Activated CD4-positive, CD25-positive, alpha-beta regulatory T cell (primary cell): ENCODE measurements at places on chromosomes 4 and X.

- no peak for DNase-seq
Measured at GRCh38 chr4:182409271-182409670, 166.1 kb downstream of the TENM3 start.

DNA sequence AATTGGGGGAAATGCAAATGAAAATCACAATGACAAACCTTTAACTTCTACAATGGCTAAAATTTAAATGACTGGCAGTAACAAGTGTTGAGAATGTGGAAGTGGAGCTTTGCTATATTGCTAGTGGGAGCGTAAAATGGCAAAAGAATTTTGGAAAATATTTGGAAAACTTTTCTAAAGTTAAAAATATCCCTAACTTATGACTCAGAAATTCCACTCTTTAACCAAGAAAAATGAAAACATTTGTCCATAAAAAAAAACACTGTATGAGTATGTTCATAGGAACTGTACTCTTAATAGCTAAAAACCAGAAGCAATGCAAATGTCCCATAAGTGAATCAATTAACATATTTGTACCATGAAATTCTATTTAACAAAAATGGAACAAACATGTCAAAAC, 3.6 kb downstream of the TBCK start:
- no peak for DNase-seq

DNA sequence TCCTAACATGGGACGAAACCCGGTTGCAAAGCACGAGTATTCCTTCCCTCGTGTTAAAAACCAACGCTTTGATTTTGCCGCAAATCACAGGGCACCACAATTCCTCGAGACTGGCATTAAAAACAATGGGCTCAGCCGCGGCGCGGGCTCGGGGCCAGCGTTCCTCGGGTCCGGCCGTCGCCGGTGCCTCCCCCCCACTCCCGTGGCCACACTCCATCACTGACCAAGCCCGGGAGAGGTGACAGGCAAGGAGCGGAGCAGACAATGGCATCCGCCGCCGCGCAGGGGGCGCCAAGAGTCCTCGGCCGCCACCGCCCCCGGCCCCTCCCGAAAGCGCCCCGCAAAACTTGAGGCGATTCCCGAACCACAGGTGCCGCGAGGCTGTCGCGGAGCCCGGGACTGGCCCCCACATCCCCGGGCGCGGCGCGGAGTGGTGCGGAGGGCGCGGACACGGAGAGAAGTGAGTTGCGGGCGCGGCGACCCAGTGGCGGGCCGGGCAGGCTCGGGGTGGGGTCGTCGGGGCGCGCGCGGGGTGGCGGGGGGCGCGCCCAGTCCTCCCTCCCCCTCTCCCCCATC, 445 bp downstream of the AP1S2 start:
- peak; percentile 4 for DNase-seq

DNA sequence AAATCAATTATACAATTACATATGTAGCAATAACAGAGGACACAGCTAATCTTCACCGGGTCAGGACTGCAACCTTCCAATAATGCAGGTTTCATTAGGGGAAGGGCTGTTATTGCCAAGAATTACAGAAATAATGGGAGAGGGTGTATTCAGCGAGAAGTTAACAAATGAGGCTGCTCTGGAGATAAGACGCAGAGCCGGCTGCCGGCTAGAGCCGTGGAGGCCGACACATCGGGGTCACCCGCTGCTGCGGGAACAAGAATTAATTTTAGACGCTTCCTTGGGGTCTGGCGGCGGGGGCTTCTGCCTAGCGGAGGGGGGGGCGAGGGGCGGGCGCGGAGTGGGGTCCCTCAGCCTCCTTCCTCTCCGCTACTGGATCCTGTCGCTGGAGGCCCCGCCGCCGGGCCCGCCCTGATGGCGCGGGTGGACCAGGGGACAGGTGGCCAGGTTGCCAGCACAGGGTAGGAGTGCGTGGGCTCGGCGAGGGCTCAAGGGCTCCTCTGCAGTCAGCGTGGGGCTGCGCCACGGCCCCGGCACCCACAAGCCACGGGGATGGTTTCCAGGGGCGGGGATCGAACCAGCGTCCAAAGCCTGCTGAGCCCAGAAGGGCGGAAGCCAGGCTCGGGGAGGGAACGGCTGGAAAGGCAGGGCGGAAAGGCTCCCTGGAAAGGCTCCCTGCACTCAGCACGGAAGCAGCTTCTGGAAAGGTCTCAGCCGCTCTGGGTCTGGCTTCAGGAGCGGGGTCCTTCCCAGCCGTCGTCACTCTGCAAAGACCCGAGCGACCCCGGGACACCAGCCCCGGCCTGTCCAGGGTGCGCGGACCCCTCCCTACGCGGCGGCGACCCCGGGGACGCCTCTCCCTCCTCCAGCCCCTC, 113.8 kb upstream of the NKX1-1 start:
- DNase-seq = no peak

- no peak for DNase-seq
Measured at GRCh38 chr4:55352726-55353125, 6.7 kb downstream of the SRD5A3 start.

- no peak for DNase-seq
Measured at GRCh38 chr4:142600952-142601351, 245.1 kb downstream of the INPP4B start.

- DNase-seq = no peak
Measured at GRCh38 chr4:102551958-102552565, 50.9 kb downstream of the NFKB1 start.

GRCh38 chrX:42531441-42531840, 246.5 kb downstream of the PPP1R2C start:
- no peak for DNase-seq

DNA sequence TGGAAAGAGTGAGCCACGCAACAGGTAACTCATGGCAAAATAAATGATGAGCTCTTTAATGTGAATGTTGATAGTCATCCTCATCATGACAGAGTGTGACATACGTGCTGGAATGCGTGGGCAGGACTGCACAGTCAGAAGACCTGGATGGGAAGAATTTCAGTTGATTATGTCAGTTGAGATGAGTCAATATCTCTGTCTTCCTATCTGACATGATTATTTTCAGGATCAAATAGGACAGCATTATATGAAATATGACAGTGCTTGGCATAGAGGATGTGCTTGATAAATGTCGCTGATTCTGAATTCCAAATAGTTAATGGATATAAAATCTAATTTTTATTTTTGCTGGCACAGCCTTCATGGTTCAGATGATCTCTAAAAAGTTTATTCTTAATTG, 95.1 kb downstream of the IL15 start:
- no peak for DNase-seq

DNA sequence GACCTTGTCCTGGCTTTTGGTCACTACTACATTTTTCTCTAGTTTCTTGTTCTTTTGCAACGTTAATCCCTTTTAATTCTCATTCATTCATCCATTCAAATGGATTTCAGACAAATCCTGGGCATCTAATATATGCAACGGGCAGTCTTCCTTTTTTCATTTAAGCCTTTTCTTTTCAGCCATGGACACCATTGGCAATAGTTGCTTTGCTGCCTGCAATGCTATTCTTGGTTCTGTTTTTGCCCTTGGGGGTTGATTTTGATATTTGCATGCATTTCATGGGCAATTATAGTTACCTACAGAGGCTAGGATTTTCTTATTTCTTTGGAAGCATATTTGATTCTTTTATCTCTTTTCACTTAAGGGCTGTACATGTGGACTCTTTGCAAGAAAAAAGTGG, 180.5 kb upstream of the ARX start:
- DNase-seq = no peak

DNA sequence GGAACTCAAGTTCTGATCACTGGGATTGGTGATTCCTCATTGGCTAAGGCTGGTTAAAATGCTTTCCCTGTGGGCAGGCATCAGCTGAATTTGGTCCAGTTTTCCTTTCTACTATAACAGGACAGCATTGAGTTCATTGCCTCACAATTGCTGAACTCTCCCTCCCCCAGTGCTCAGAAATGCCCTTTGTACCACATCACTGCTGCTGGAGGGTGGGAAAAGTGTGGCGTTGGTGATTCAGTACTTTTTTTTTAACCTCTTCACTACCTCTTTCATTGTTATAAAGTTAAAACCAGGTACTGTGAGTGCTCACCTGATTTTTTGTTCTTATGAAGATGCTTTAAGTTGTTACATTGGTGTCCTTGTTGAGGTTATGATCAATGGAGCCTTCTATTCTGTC, 69.3 kb upstream of the IL2 start:
- no peak for DNase-seq

DNA sequence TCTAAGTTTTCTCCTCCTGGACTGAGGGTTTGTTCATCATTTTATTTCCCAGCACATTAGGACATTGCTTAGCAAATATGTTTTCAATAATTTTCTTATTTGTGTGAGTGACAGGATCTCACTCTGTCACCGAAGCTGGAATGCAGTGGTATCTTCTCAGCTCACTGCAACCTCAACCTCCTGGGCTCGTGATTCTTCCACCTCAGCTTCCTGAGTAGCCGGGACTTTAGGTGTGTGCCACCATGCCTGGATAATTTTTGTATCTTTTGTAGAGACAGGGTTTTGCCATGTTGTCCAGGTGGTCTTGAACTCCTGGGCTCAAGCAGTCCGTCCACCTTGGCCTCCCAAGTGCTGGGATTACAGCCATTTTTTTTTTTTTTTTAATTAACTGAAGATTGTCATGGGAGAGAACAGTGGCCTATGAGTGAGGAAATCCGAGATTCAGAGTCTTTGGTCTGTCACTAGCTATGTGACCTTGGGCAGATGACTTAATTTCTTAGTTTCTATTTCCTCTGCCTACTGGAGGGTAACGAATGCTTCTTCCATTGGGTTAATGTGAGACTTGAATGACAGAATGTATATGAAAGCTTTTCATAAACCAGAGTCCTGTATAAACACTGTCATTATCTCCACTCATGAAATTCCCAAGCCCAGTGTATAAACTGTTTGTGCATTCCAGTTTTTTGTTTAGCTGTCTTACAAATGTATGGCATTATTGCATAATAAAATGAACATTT, 23.9 kb downstream of the MOB1B start:
- no peak for DNase-seq

GRCh38 chr4:171817026-171817425, 3.8 kb downstream of the GALNTL6 start:
- DNase-seq = no peak
